ENCODE measurements at places on chromosomes 5 and 9.
A peak's percentile ranks its signal among the peaks of the same experiment; 100 is the strongest.

GRCh38 chr9:81693671-81694378 is 4.5 kb upstream of the TLE1 start:
- DNase-seq: no peak

GRCh38 chr5:131279204-131279603 is 15.4 kb downstream of the CDC42SE2 start:
- no peak for DNase-seq

GRCh38 chr5:50807661-50808060 is 141.2 kb downstream of the PARP8 start:
- no peak for DNase-seq

DNA sequence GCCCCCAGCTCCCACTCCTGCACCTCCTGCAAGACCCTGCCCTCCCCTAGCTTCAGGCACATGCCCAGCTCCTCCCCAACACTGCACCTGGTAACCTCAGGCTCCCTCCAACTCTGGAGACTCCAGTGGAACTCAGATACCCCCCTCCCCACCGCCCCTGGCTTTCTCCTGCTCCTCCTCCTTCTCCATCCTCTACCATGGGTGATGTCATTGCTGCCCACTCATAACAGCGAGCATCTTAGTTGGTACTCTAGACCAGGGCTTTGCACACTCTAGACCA is 24.7 kb upstream of the CNOT6 start:
- no peak for DNase-seq

DNA sequence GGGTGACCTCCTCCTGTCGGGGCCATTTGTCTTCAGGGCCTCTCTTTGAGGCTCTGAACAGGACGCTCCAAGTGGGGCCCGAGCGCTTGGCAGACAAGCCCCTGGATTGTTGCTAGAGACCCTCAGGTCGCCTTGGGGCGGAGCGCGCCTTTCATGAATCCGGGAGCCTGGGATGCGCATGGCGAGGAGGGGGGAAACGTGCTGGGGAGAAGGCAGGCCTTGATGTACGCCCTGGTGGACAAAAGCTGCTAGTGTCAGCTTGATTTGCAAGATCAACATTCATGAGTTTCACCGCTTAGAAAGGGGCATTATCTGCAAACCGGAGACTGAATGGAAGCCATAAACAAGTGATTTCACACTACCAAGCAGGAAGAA is 226.3 kb downstream of the SMARCA2 start:
- peak; percentile 59 for DNase-seq

DNA sequence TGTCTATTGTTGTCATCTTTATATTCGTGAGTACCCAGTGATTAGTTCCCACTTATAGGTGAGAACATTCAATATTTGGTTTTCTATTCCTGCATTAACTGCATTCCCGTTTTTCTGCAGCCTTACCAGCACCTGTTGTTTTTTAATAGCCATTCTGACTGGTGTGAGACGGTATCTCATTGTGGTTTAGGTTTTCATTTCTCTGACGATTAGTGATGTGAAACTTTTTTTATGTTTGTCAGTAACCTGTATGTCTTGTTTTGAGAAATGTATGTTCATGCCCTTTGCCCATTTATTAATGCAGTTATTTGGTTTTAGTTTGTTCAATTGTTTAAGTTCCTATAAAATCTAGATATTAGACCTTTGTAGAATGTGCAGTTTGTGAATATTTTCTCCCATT is 546.0 kb upstream of the RORB start:
- no peak for DNase-seq

DNA sequence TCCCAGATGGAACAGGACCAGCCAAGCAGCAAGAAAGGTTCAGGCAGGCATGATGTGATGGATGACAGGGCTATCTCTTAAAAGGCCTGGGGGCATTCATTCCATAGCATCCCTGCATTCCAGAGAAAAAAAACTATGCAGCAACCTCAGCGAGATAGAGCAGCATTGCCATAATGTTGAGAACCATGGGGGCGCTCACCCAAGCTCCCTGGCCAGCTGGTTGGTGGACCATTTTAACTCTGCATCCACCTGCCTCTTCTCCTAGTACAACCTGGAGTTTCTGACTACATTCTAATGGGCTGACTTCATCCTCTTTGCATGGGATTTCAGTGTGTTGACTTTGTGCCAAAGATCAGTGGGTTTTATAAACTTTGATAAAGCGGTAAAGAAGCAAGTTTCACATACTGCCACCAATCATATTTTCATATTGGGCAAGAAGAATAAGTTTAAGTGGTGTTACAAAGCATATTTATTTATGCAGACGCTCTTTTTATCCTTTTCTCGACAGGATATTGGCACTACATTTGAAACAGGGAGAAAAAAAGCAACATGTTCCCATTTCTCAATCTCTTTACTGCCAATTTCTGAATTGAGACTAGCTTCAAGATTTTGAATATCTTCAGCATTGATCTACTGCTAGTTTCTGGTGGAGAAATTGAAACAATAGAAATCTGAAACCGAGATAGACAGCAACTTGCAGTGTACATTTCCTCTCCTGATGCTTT is 378.3 kb upstream of the WWC1 start:
- DNase-seq: no peak

GRCh38 chr9:100285601-100286000 is 67.1 kb downstream of the TEX10 start:
- DNase-seq: no peak

DNA sequence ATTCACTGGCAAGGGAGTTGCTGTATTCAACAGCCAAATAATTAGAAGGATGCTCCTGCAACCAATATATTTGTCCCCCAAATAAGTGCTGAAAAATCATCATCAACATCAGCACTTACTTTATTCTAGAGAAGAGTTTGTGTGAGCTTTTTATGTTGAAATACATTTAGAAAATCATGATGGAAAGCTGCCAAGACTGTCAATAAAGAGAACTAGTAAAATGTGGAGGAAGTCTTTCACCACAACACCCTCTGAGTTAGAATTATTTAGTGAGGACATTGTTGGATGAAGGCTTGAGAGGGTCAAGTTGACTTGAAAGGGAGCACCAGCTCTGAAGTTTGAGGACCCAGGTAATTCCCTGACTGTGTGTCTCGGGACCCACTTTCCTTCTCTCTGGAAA is 100.2 kb upstream of the TBCA start:
- peak; percentile 66 for DNase-seq

DNA sequence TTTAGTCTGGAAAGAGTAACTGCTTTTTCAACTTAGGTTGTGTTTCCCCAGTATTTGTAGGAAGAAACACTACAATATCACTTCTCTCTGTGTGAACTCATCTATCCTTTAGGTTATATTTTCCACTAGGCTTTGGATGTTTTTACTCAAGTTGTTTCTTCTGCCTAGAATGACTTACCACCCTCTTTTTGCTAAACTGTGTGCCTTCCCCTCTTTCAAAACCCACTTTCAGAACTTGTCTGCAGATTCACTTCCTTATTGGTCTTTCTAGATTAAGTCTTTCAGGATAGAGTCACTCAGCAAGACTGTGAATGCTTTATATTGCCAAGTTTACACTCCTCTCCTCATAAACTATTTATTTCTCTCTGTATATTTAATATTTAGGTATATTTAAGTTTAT is 14.2 kb upstream of the CAST start:
- DNase-seq: no peak

DNA sequence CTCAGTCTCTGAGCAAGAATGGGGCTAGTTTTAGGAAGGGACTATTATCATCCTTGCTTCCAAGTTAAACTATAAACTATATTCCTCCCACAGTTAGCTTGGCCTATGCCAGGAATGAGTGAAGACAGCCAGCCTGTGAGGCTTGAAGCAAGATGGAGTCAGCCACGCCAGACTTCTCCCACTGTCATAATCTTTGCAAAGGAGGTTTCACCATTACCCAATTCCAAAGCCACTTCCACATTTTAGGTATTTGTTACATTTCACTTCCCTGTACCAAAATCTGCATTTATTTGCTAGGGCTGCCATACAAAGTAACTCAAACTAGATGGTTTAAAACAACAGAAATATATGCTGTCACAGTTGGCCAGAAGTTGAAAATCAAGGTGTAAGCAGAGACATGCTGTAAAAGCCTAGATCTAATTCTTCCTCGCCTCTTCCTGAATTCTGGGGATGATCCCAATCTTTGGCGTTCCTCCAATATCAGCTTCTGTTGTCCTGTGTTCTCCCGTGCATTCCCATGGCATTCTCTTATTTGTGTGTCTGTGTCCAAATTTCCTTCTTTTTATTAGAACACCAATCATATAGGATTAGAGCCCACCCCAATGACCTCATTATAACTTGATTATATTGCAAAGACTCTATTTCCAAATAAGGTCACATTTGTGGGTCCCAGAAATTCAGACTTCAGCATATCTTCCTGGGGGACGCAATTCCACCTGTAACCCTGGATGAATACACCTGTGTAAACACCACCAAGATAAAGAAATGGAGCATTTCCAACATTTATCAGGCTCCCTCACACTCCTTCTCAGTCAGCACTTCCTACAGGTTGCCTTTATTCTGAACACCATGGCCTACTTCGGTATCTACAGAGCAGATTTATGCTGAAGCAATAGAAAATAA is 126.8 kb downstream of the GCNT1 start:
- no peak for DNase-seq

- DNase-seq: no peak
Observed at GRCh38 chr9:87959916-87960581, 14.3 kb downstream of the CDK20 start.

GRCh38 chr9:26229324-26230054 is 551.2 kb upstream of the TUSC1 start:
- DNase-seq: no peak

DNA sequence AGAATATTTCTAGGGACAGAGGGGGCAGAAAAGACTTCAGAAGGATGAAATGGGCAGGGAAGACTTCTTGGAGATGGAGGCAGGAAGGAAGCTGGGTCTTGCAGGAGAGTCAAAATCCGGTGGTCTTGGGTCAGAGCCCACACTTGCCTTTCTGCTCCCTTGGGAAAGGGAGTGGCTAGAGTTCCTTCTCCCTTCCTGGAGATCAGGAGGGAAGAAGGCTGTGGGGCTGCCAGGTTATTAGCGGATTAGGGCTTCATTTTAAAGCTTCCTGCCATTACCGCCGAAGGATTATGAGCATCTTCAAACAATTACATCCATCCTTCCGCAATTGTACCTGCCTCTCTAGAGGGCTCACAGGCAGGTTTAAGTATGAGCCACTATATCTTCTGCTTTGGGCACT is 19.2 kb upstream of the SYNPO start:
- no peak for DNase-seq
